Fibroblast of upper back skin (primary cell): ENCODE measurements at places on chromosomes 5 and 9.

DNA sequence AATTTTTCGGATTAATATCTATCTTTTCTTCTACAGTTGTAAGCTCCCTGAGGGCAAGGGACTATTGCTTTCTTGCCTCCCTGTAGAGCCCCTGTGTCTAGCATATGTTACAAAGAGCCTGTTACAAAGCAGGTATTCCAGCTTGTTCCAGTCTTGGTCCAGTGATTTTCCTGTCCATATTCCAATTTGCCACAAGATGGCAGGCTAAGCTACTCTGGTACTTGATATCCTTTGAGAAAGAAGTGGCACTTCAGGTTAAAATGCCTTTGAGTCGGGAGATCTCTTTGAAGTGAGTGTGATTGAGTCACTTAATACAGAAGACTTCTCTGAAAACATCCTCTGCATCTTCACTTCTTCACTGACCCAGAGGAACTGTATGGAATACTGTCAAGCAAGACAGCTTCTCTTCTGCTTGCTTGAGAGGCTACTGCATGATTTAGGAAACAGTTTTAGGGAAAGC, 24.5 kb downstream of the CAVIN4 start:
- DNase-seq = peak; percentile 50

DNA sequence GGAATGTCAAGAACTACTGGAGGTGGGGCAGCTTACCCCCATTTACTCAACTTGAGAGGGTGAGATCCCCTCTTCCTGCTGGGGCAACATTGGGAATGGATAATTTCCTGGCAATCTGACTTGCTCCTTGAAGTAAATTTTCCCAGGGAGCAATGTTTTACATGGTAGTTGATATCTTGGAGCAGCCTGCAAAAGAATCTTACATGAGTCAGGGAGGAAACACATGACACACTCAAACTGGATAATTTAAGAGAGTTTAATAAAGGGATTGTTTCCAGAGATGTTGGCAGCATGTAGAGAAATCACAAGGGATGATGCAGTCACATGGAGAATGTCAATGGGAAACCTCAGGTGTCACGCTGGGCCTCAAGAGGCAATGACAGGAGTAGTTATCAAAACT, 212.5 kb downstream of the GAS1 start:
- DNase-seq = peak; percentile 91

DNA sequence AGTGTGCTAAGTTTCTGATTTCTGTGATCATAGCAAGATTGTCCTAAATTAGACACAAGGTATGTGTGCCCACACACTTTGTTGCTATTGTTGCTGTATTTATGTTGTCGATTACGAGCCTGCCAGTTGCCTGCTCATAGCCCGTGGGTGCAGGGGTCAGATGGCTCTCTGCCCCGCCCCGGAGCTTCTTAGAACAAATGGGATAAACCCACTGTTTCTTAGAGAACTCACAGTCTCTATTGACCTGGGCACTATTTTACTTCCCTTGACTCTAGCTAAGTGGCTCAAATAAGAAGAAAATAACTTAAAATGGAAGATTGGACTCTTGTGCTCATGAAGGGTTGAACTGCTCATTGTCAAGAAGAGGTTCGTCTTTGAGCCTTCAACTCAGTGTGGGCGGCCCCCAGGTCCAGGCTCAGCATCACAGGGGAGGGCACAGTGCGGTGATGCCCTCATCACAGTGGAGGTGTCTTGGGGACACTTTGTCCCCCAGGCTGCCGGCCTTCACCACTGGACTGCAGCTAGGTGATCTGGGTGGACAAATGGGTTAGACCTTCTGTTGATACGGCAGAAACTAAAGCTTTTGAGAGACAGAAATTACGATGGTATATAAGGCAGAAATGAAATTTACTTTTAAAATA, 155.5 kb downstream of the TENT4A start:
- no peak for DNase-seq

DNA sequence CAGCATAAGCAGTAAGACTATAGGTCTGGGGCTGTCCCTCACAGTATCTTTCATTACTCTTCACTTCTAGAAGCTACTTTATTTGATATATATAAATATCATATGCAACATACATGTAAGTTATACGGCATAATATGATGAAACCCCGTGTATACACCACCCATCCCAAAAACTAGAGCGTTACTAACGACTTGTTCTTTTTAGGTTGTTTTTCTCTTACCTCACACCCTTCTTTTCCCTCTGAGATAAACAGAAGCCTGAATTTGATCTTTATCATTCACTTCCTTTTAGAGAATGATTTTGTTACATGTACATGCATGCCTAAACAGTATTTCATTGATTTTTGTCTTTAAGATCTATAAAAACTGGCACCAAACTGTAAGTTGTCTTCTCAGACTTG, 3.7 kb downstream of the TRMO start:
- no peak for DNase-seq

DNA sequence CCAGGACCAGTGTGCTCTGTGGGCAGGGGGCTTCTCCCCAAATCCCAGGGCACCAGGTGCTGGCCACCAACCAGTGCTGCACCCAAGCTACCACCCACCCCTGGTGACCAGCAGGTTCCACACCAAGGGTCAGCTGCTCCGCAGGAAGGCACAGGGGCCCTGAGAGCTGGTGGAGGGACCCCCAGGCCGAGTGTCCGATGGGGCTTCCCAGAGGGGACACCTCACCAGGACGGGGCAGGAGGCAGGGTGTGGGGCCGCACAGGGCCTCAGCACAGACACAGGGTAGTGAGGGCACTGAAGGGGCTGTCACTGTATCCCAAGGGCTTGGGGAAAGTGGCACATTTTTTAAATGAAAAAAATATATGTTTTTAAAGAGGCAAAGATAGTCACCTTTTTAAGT, 18.1 kb downstream of the LCN9 start:
- no peak for DNase-seq

GRCh38 chr5:104186510-104186909, 623.9 kb upstream of the NUDT12 start:
- no peak for DNase-seq

DNA sequence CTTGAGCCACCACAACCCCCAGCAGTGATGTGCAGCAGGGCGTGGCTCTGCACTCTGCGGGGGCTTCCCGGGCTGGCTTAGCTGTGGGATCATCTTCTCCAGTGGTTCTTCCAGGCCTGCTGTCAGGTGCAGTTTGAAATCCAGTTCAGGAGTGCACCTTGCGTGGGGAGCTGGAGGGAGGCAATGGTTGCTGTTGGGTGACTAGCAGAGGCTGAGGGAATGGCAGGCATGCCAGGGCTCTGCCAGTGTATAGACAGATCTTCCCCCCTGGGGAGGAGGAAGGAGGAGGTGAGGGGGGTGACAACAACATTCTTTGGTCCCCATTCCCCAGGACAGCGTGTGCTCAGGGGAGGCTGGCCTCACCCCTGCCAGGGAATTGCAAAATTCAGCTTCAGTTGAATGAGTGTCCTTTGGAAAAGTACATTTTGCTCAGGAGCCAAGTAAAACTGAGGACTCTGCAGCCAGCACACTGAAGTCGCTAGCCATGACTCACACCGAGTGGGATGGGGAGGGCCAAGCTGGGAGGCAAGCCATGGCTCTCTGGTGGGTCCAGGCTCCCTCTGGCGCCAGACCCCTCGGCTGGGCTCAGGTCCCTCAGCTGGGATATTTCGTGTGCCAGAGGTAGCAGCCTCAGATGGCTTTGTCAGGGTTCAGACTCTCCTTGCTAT, 35.0 kb downstream of the ERGIC1 start:
- peak; percentile 90 for DNase-seq

DNA sequence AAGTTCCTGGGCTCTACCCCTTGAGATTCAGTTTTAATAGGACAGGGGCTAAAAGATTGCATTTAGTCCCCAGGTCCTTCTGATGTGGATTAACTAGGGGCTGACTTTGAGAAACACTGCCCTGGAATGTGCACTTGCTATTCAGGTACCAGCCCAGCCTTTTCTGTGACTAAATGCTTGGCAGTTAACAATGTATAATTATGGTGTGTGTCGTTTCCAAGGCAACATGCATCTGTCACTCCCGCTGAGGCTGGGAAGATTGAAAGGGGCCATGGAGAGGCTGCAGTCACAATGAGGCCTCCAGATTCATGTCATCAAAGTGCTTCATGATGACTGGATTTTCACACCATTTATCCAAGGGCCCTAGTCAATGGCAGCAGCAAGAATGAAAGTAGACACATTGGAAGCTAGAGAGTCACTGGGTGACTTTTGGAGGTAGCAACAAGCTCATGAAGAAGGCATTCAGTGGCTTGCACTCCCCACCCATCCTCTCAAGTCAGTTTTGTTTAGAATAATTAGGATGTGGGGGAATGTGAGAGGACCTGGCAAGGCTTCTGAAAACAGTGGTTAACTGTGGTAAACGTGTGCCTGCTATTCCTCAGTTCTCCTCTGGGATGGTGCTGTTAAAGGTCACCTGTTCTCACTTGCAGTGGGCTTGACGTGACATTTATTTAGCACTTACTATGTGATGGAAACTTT, 28.3 kb downstream of the RAI14 start:
- DNase-seq = peak; percentile 70

- no peak for DNase-seq
Measured at GRCh38 chr5:2725980-2726765, 25.3 kb downstream of the IRX2 start.
